ENCODE measurements at places on chromosomes 11 and 22. TPM values are rescaled to one million over a fixed set of nuclear protein-coding genes. Genes with fewer than 3 reads are reported as not detected.

LDLRAD3 gene
- not detected for total RNA-seq

CACNA1I gene
- 0.17 TPM for total RNA-seq

KRTAP5-2 gene
- total RNA-seq = not detected

CCND1 gene
- not detected for total RNA-seq

MRPL11 gene
- total RNA-seq = 88.6 TPM

RFPL2 gene
- total RNA-seq = not detected

GSTT2B gene
- not detected for total RNA-seq

CARD18 gene
- not detected for total RNA-seq

OR6T1 gene
- total RNA-seq = not detected

SLC5A4 gene
- total RNA-seq = not detected

DNA sequence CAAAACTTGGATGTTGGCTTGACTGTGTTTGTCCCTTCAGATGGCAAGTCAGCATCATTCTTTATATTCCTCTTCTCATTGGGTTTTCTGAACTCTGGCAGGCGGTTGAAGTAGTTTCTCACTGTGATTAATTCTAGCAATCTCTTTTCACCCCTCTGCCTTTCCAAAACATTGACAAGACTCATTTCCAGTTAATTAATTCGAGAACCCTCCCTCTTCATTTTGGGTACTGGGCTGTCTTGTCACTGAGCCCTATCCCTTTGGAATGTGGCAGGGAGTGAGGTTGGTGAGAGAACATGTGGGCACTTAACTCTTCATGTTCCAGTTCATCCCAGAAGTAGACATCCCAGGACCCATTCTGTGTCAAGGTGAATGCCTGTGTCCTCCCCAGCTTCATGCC, 133.0 kb downstream of the WNT7B start:
- no peak for DNase-seq

DNA sequence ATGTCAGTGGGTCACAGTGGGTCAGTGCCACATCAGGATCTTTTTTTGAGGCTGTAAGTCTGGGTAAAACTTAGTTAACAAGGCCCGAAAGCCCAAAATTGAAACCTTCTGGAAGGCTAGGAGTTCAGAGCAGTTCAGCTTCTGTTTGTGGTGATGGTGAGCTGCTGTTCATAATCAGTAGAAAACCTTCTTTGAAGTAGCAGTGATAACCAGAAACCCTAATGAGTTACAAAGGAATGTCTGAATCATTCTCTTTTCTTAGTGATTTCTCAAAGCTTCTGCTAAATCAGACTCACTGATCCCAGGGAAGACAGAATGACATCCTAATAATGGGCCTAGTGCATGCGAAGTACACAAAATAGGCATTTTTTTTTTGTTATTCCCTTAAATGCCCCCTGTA, 124.7 kb downstream of the PARVA start:
- DNase-seq = no peak

- DNase-seq = no peak
Observed at GRCh38 chr22:43540529-43540923, 128.7 kb downstream of the MPPED1 start.

DNA sequence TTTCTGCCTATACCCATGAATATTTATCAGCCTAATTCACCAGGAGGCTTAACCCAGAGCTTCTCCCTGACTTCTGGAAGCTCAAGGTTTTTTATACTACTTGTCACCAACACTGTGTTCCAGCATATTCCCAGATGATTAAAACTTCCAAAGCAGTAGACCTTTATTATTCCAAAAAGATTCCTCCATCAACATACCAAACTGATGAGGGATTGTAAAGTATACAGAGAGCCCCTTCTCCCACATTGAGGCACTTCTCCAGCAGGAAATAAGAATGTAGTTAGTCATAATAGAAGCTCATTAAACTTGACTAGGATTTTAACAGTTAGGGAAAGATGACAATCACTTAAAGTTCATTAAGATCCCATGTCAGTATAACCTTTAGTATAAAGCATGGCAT, 51.4 kb upstream of the CEP126 start:
- no peak for DNase-seq

- no peak for DNase-seq
Observed at GRCh38 chr11:61895046-61895717, 3.8 kb upstream of the FADS3 start.

GRCh38 chr11:10978198-10978597, 120.3 kb upstream of the ZBED5 start:
- no peak for DNase-seq

GRCh38 chr22:40348025-40348658, 1.8 kb downstream of the ADSL start:
- peak; percentile 71 for DNase-seq

DNA sequence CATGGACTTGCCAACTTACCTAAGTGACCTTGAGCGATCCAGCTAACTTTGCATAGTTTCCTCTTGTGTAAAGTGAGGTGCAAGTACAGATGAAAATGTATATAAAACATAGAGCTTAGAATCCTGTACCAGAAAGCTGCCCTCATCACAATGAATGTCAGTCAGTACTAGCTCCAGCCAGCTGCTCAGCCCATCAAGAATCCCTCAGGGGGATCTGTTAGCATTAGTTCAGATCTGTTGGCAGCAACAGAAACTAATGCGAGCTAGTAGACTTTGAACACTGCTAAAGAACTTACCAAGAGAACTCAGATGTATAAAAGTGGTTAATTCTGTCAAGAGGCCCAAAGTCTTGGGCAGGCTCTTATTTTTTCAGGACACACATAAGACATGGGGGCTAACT, 6.3 kb upstream of the C11orf91 start:
- DNase-seq = no peak

DNA sequence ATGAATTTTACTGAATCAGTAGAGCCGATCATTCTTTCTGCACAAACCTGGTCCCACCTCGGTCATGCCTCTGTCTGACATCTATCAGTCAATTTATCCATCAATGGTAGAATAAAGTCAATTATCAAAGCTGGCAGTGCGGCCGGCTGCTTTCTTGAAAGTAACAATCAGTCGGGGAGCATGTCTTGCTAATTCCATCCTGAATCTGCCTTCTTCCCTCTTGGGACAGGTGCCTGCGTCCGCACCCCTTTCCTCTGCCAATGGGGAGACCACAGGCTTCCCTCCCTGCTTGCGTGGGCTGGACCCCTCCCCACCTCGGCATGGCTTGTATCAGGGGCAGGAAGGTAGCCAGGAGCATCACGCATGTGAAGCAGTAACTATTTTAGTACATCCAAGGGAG, 962.9 kb downstream of the BRD1 start:
- DNase-seq = no peak

- DNase-seq = no peak
Observed at GRCh38 chr22:46915950-46916730, 153.7 kb downstream of the TBC1D22A start.

DNA sequence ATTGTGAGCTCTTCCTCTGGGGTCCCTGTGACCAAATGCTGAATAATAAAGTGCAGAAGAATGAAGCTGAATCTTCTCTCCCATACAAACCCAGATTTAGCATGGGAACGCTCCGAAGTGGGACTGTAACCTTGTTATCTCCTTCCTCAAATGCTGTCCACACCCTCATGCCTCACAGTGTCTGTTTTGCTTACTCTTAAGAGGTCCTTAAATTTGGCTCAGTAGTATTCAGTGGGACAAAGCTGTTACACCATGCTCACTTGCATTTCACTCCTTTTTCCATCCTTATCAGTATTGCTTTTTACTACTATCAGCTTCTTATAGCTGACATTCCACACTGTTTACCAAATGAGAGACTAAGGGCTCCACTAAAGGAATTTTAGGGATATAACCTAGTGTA, 13.8 kb upstream of the AMOTL1 start:
- no peak for DNase-seq

DNA sequence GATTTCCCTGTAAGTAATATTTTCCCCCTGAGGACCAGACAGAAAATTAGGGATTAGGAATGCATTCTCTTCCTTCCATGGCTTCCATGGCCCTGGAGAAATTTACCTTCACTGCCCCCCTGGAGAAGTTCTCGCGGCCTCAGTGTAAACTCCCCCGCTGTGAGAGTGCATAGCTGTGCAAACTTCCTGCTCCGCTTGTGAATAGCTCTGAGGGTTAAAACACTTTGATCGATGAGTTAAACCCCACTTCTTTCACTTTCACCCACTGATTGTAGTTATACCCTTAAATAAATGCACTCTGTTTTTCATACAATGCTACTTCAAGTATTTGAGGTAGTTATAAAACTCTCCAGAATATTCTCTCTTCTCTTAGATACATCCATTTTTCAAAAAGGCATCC, 190.8 kb downstream of the DSCAML1 start:
- no peak for DNase-seq

DNA sequence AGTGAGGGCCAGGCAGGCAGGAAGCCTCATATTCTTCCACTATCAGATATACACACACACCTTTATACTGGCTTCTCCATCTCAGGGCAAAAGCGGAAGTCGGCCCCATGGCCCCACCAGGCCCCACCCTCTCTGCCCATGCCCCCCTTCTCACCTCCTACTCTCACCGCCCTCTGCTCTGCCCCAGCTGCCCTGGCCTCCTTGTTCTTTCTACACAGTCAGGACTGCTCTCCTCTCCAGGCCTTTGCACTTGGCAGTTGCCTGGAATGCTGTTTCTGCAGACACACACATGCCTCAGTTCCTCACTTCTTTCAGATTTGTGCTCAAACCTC, 25.3 kb downstream of the OTOG start:
- peak; percentile 6 for DNase-seq

DNA sequence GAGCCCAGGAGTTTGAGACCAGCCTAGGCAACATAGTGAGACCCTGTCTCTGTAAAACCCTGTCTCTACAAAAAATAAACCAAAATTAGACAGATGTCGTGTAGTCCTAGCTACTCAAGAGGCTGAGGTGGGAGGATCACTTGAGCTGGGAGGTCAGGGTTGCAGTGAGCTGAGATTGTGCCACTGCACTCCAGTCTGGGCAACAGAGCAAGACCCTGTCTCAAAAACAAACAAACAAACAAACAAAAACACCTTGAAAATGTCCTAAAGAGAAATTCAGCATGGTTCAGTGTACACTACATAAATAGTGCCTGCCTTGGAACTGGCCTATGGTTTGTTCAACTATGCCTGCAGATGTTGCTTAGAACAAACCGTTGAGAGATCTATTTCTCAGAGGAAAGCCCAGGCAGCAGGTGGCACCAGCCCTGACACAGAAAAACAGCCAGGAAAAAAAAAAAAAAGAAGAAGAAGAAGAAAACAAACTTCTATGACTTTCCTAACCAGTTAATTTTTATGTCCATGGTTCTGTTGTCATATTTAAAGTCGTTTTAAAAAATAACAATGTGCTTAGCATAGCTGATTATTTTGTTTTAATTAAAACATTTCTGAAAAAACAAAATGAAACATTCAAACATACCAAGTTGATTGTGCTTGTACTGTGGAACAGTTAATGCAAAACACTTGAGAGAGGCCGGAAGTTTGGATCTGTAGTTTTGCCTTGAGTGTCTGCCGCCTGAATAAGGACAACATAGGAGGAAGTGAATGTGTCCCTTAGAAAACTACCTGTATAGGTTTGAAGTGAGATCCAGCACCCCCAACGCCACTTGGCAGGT, 5.4 kb downstream of the KREMEN1 start:
- DNase-seq = no peak

DNA sequence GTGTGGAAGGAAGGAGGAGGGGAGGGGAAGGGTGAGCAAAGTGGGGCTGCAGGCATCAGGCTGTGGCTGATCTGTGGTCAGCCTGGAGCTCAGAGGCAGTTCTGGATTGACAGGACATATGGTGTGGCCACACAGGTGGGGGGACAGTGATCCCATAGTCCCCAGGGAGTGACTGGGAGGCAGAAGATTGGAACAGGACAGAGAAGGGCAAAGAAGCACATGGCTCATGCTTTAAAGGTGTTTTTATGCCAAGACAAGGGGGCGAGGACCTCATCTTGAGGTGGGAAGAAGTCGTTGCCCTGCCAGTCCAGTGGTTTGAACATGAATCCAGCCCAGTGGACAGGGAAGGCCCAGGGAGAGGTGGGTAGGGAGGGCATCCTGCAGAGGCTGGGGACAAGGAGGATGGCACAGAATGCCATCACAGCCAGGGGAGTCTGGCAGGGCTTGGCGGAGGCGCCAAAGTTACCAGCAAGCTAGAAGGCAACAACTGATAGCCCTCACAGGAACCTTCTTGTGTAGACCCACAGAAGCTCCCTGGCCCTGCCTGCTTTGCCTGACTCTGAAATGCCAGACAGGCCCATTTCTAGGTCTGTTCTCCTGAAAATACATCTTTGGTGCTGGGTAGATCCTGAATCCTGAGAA, 3.1 kb downstream of the BET1L start:
- DNase-seq = no peak

GRCh38 chr11:67289651-67290479, 762 bp downstream of the ANKRD13D start:
- no peak for DNase-seq

GRCh38 chr22:48743601-48744282, 1083.9 kb downstream of the BRD1 start:
- no peak for DNase-seq

DNA sequence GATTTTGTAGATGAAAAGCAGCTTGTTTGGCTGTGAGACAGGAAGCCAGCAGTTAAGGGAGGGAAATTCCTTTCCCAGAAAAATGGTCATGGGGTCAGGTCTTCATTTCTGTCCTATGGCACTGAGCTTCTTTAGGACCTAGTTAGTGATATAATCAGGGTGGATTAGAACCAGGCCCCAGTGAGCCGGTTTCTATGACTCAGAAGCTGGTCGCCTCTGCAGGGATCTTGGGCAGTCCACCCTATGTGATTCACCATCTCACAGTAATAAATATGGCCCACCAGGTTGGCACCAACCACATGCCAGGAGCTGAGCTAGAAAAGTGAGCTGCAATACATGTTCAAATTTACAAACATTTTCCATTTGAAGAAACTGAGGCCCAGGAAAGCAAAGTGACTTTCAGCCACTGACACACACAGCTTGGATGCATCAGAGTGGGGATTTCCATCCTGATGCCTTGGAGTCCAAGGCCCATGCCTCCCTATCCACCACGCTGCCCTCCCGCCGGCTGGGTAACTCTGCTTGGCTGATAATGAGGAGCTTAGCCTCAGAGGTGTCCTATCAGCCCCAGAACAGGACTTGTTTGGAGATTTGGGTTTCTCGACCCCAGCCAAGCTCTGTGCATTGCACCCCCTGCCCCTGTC, 42.0 kb downstream of the CD82 start:
- DNase-seq = no peak

DNA sequence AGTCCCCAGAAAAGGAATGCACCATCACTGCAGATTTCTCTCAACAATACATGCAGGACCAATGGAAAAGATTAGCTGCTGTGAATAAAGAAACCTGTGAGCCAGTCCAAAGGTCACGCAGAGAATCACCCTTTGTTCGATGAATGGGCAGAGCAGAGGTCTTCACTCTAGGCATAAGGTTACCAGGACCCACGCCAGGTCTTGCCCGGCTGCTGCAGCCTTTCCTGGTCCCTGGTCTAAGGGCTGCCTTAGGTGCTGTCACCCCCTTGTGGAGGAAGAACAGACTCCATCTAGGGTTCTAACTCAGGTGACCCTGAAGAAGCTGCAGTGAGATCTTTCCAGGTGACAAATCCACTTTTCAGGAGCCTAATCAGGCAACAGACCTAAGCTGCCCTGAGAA, 29.0 kb upstream of the NAP1L4 start:
- peak; percentile 54 for DNase-seq

GRCh38 chr11:44813401-44813800, 86.6 kb downstream of the TSPAN18 start:
- DNase-seq = no peak
